Neural progenitor cell (in vitro differentiated cells): ENCODE measurements at places on chromosomes 12 and 14. TPM values are rescaled to one million over a fixed set of nuclear protein-coding genes. Genes with fewer than 3 reads are reported as not detected.
A peak's percentile ranks its signal among the peaks of the same experiment; 100 is the strongest.

GRCh38 chr14:50000380-50001150, 107.7 kb downstream of the ARF6 start:
- peak; percentile 23 for DNase-seq
- H3K4me3 ChIP-seq, result no peak overlapping the region
- H3K27me3 ChIP-seq, result peaks cover 65% of the 10 kb centered on the region
- H3K27ac ChIP-seq, result no peak overlapping the region

DNA sequence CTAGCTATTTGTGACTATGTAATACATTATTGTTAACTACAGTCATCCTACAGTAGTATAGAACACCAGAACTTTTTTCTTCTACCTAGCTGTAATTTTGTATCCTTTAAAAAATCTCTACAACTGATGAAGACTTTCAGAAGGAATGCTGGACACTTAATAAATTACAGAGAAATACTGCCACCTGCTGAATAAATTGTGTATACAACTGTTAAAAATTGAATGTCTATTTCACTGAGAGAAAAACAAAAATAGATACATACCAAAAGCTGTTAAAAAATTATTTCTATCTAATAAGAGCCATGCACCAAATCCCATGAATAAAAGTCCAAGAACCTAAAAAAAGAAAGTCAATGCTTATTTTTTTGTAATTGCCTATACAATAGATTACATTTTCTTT, 6.6 kb downstream of the TSPAN19 start:
- no peaks in the 10 kb centered on the region for H3K36me3 ChIP-seq
- no peak overlapping the region for H3K4me3 ChIP-seq

- no peaks in the 10 kb centered on the region for H3K27me3 ChIP-seq
- H3K27ac ChIP-seq, result no peak overlapping the region
- H3K4me1 ChIP-seq, result no peaks in the 10 kb centered on the region
- no peak for DNase-seq
- no peaks in the 10 kb centered on the region for H3K36me3 ChIP-seq
Observed at GRCh38 chr12:91922674-91923073, 223.0 kb downstream of the BTG1 start.

DNA sequence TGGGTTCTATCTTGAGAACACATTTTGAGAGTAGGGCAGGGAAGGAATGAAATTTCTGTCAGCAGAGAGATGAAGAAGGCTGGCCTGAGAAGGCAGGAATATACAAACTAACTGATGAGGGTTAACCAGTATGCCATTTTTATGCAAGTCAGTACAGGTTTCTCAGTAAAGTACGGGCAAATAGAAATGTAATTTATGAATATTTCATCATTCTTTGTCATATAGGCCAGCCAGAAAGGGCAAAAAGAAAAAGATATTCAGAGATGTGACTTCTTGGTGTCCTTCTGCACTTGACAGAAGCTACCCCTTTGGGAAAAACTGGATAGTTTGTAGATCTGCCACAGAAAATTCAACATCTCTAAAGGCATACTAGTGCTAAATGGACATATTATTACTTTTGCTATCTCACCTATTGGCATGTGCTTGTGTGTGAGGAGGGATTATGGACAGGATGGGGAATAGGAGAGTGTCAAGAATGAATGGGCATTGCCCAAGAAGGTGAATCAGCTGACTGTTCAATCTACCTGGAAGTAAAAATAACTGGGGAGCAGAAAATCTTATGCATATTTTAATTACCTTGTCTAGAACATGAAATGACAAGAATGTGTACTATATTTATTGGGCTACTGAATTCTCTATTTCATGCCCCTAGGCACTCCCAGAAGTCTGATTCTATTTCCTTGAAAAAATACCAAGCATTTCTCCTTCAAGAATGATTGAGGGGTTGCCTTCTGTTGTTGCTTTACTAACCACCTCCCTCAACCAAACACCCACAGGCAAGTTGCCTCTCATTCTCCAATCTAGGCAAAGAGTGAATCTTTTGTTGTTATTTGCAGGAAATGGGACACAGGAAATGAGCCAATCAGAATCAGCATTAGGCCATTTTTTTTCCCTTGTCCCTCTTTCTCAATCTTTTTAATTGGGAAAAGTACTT, 175.1 kb upstream of the SLC38A2 start:
- H3K27ac ChIP-seq, result no peak overlapping the region
- no peaks in the 10 kb centered on the region for H3K36me3 ChIP-seq
- H3K4me3 ChIP-seq, result no peak overlapping the region
- DNase-seq, result no peak
- H3K4me1 ChIP-seq, result no peaks in the 10 kb centered on the region
- no peaks in the 10 kb centered on the region for H3K27me3 ChIP-seq

DNA sequence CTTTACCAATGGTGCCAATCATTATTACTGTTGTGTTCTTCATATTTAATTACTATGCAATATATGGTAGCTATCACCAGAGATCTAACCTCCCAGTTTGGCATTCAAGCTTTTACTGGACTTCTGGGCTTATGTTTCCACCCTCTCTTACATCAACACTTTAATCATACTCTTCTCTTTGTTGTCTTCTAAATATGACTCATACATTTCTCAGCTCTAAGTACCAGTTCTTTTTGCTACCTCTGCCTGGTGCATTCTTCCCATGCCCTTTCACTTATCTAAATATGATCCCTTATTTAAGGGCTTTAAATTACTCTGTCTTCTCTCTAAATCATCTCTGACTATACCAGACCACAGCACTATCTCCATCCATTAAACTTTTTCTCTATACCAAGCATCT, 246.1 kb upstream of the CCDC196 start:
- H3K27me3 ChIP-seq, result no peaks in the 10 kb centered on the region
- DNase-seq, result no peak
- H3K36me3 ChIP-seq, result no peaks in the 10 kb centered on the region
- no peak overlapping the region for H3K27ac ChIP-seq

DNA sequence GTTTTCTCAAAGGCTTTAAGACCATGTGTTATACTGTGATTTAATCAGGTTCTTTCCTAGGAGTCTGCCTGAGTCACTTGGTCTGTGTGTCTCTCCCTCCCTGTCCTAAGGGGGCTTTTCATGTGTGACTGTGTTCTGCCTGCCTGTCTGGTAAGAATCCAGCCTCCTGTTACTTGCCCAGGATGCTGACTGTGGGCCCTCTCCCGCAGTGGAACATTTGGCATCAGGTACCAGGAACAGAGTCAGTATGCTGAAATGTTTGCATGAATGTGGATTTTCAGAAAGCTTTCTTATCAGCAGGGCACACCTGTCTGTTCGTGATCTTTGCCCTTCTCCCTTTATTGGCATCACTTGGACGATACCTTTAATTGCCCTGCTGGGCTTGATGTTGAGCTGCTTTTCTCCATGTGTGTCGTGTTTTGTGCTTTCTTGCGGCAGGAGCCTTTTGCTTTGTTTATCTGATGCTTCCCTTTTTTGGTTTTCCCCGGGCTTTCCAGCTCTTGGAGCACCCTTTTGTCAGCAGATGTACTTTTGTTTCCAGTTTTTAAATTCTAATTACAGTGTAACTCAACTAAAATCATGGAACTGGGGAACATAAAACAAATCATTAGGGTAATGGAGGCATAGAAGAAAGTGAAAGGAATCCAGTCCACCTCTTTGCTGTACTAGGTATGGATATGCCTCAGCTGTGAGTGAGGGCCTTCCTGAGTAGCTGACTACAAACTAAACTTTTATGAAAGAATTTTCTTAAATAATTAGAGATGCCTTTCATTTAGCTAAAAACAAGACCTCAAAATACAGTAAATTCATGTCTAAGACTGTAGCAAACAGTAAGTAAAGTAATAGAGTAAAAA, 72.5 kb downstream of the TRAF3 start:
- H3K4me1 ChIP-seq, result peaks cover 10% of the 10 kb centered on the region
- no peaks in the 10 kb centered on the region for H3K36me3 ChIP-seq
- no peak overlapping the region for H3K4me3 ChIP-seq
- peak overlapping the region; percentile 71 for H3K27ac ChIP-seq

DNA sequence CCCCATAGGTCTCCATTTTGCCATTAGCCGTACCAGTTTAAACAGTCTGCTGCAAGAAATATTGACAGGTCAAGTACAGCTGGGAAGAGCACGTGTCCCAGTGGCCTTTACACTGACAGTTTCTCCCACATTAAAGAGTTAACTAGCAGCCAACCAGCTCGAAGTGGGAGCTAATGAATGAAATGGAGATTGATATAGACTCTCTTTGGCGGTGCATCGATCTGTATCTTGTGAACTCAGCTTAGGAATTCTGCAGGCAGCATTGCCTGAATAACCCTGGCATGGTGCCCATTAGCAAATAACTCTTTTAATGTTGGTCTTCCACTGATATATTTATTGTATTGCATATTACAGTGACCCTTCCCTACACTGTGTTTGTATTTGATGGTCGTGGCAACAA, 319.4 kb downstream of the EGLN3 start:
- H3K27me3 ChIP-seq, result no peaks in the 10 kb centered on the region
- H3K4me3 ChIP-seq, result no peak overlapping the region
- H3K36me3 ChIP-seq, result no peaks in the 10 kb centered on the region
- H3K27ac ChIP-seq, result no peak overlapping the region
- H3K4me1 ChIP-seq, result no peaks in the 10 kb centered on the region

DNA sequence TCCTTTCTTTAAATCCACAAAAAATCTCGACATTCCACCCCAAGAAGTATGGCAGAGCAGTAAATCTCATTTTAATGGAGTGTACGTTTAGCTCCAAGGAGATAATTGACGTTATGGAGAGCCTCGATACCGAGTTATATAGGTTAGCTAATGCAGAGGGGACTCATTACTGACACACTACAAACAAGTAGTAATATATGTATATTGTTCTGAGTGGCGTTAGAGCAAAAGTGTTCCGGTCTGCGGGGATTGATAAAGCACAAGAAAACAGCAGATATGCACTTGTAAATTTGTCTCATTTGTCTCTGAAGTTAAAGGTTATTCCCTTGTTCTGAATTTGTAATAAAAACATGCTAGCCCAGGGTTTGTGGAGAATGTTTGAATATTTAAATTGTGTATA, 84.1 kb downstream of the BCL11B start:
- no peaks in the 10 kb centered on the region for H3K36me3 ChIP-seq
- H3K27me3 ChIP-seq, result no peaks in the 10 kb centered on the region
- DNase-seq, result no peak
- no peak overlapping the region for H3K27ac ChIP-seq
- H3K4me1 ChIP-seq, result peaks cover 17% of the 10 kb centered on the region

DNA sequence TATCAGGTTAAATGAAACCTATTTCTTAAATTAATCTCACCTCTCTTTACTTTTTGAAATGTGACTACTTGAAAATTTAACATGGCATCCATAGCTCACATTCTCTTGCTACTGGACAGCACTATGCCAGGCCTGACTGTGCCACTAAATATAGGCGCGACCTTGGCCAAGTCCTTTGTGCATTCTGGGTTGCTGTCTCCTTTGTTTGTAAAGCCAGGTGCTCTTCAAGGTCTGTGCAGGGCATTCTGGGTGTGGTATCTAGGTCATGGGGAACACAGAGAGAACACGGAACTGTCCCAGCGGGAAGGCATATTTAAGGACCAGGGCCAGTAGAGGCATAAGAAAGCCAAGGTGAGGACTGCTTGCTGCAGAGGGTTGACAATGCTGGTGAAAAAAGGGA, 121.2 kb downstream of the ZNF664 start:
- no peak for DNase-seq
- no peaks in the 10 kb centered on the region for H3K27me3 ChIP-seq
- H3K36me3 ChIP-seq, result no peaks in the 10 kb centered on the region
- H3K4me1 ChIP-seq, result peaks cover 16% of the 10 kb centered on the region
- no peak overlapping the region for H3K27ac ChIP-seq
- no peak overlapping the region for H3K4me3 ChIP-seq

SMCO2 gene
- not detected in 2 replicates for total RNA-seq

TTC9 gene
- total RNA-seq, result 3.5 and 3.7 TPM in 2 replicates
